ENCODE measurements at places on chromosomes 1 and 21.

GRCh38 chr1:48784301-48784700 is 7.6 kb upstream of the BEND5 start:
- DNase-seq: no peak

- no peak for DNase-seq
Observed at GRCh38 chr21:44494956-44495355, 39.6 kb downstream of the LRRC3 start.

DNA sequence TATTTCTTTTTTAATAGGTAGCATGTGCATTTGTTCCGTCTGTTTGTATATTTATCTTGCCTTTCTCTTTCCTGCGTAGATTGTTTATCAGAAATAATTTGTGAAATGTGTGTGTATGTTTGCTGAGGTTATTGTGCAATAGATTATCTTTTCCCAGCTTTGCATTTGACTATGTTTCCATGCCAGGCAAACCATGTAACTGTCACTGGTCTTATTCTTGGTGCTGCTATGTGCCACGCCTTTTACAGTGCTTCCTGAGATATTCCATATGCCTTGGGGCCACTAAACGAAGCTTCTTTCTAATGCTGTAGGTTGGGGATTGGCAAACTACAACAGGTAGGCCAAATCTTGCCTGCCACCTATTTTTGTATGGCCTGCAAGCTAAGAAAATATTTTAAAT is 598.8 kb downstream of the PLPP3 start:
- DNase-seq: no peak

DNA sequence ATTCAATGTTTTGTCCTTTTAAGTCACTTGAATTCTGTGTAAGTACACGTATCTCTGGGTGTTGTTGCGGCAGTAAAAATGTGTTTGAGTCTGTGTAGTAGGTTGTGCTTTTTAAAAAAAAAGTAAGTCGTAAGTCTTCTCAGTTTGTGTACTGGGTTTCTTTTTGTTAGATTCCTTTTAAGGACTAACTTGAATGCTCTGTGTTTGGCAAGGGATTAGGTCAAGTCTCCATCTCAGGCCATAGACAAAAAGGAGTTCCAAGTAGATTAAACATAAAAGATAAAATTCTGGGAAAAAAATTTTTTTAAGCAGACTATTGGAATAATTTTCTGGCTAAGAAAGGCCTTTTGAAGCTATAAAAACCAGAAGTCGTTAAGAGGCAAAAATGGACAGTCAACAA is 113.1 kb downstream of the ATP5PO start:
- no peak for DNase-seq

- DNase-seq: no peak
Observed at GRCh38 chr1:196183941-196184340, 424.3 kb downstream of the KCNT2 start.

- peak; percentile 97 for DNase-seq
Observed at GRCh38 chr1:154936555-154937084, at the start of gene PMVK. Gene PMVK (minus strand): TSS chr1:154936719. CDS start chr1:154936685, 34 bp downstream.

DNA sequence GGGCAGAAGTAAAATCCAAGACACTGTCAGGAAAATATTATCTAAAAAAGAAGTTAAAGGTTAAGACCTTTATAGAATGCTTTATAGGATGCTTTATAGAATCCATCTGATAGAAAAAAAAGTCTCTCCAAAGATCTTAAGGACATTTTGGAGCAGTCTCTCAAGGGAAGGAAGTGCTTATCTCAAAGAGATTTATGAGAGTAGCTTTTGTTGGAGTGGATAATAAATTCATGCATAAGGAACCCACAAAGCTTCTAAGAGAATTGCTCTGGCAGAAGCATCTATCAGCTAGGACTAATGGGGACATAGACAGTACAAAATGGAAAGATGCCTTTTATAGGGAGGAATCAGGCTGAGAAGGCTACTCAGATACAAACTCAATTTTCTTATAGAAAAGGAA is 12.9 kb upstream of the CAP1 start:
- DNase-seq: no peak

DNA sequence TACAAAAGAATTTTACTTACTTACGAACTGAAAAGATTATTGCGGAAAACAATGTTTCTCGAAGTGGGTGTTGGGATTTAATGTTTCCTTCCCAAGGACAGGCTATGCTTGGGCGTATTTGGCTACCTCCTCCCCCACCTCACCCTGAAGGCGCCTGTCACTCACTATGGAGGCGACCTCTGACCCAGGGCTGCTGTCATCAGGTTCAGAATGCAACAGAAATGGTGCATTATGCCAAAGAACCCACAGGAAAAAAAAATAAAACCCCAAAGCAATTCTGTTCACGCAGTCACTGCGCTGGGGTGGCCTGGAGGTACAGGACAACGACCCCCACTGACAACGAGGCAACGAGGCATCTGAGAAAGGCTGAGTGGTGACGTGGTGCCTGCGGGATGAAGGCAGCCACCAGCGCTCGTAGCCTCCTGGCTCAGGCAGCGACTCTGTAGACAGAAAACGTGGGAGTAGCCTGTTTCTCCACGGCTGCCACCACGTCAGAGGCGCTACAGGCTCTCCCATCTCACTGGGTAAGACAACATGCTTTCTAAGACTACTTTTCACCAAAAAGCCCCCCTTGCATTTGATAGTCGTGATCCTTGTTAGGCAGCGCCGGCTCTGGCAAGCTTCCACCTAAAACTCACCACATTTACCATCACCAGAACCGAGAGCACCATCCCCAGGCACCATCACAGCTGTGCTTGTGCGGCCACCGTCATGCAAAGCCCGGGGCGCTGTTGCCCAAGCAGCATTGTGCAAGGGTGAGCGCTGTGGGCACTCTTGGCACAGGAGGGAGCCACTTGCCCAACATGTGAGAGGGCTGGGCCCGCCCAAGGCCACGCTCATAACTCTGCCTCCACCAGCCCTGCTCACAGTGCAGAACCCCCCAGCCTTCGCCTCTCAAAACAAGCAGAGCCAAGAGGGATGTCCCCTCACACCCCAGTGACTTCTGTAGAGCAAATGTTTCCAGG is 14.3 kb downstream of the NADK start:
- DNase-seq: no peak

DNA sequence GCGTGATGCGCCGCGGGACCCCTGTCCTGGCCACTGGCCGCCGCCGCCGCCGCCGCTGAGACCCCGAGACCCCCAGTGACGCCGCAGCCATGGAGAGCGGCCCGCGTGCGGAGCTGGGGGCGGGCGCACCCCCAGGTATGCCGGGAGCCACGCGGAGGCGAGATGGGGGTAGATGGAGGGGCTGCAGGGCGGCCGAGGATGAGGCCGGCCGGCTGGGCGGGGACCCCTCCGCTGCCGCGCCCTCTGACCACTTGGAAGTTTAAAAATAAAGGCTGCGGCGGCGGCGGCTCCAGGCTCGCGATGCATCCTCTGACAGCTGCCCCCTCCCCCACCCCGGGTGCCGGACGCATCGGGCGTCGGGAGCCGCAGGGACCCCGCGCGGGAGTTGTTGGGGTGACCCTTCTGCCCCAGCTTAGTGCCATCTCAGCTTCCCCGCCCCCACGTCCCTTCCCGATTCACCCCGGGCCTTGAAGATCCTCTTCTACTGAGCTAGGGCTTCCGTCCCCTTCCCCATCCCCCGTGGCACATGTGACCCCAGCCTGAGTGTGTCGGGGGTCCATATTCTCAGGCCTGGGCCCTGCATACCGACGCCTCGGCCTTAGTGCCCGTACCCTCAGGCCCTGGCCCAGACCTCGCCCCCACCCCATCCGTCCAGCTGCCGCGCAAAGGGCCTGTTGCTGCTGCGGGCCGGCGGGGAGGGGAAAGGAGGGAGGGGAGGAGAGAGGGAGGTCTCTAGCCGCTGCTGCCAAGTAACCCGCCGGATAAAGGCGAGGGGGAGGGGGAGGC is 562 bp downstream of the MAP7D1 start:
- peak; percentile 72 for DNase-seq

GRCh38 chr1:107262467-107263286 is 121.8 kb downstream of the NTNG1 start:
- no peak for DNase-seq

DNA sequence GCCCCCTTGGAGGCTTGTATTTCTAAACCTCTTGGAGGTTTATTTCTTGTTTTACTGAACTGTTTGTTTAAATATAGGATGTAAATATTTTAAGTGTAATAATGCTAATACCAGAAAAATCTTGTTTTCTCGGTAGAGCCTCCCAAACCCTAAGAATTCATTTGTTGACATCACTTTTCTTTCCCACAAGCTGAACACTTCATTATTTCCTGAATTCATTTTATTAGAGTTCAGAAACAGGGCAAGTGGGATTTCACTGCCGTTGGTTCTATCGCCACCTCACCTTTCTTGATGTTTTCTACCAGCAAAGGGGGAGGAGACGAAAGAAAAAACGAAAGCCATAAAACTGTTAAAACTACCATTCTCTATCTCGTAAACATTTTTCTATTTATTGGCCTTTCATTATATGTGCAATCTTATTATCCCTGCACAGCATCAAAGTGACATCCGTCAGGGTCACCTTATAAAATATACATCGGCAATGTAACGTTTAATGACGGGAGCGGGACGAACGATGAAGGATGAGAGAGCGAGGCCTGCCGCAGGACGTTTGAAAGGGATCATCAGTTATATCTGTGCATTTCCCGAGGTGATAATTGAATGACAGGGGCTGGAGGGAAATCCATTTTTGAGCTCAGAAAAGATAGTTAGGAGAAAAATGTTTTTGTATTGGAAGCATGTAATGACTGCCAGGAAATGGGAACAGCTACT is 59.5 kb downstream of the SLC45A1 start:
- DNase-seq: no peak

- no peak for DNase-seq
Observed at GRCh38 chr1:25021591-25022215, 91.6 kb upstream of the RUNX3 start.

DNA sequence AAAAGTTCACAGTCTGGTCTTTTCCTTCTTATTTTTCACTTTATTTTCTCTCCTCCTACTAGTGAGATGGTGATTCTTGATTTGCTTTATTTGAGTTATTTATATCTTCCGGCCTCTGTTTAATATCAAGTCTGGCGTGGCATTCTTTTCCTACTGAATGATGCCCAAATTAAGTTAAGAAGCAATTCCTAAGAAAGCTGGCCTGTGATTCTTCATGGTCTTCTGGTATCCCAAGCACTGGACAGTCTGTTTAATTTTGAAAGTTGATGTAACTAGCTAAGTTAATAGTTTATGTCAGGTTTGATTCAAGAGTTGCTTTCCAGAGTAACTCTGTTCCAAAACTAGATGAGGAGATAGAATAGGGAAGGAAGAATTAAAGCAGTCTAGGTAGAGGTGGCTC is 9.2 kb upstream of the ENAH start:
- DNase-seq: no peak

GRCh38 chr1:183807549-183808168 is 2.7 kb downstream of the RGL1 start:
- DNase-seq: no peak

- no peak for DNase-seq
Observed at GRCh38 chr1:151891512-151891911, 17.8 kb downstream of the THEM4 start.

GRCh38 chr1:15950763-15951295 is 25.1 kb downstream of the ZBTB17 start:
- DNase-seq: peak; percentile 84

- no peak for DNase-seq
Observed at GRCh38 chr1:205257735-205258134, 30.0 kb downstream of the TMCC2 start.

GRCh38 chr1:42469727-42470126 is 6.6 kb downstream of the CCDC30 start:
- DNase-seq: no peak

DNA sequence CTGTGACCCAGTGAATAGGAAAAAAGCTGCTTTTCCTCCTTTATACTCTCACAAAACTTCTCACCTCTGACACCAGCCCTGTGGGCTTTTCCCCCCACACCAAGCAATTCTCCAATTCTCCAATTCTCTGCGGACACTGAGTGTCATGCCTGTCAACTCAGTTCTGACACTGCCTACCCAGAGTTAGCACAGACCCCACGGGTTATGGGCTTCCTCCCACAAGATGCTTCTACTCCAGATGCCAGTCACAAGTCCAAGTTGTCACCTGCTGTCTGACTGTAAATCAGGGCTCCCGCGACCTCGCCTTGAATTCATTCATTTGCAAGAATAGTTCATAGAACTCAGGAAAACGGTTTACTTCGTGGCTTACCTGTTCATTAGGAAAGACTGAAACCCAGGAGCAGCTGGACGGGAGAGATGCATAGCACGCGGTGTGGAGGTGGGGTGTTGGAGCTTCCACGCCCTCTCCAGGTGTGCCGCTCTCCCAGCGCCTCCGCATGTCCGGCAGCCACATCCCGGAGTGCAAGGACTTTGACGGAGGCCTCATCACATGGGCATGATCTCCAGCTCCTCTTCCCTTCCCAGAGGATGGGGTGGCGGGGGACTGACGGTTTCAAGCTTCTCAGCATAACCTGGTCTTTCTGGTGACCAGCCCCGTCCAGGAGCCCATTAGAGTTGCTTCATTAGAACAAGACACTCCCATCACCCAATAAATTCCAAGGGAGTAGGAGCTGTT is 154.7 kb downstream of the PGBD5 start:
- no peak for DNase-seq

DNA sequence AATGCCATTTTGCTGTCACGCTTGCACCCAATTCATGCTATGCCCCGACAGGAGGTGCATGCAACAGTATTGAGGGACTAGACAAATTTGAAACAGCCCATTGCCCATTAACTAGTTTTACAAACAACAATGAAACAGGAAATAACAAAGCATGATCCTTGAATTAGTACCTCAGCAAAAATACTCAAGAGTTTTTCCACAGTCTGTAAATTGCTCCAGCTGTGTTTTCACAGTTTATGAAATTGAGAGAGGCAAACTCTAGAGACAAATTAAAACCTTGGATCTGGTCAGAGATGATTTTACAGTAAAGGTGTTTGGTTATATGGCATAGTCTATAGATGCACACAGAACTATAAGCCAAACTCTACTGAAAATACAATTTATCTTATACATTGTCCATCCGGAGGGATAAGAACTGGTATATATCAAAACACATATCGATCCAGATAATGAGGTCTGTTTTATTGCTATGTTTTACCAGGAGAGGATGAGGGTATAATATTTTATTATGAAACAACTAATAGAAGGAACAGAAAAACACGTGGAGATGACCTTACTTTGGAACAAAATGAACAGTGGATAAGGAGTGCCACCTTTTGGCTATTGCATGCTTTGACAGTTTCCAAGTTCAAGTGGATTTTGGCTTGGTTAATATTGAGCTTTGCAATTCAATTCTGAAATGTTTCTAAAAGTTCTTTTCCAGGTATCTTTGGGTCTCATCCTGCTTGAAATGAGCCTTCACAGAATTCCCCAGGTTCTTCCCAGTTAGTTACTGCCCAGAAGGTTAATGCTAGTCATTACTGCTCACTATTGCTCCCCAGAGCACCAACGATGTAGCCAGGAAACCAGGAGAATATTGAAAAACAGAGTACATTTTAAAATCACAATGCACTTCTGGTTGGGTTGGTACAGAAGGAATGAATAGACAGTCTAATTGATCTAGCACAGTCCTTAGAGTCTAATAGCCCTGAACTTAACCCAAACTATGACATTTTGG is 45.7 kb downstream of the ZC3H11B start:
- no peak for DNase-seq

- DNase-seq: peak; percentile 12
Observed at GRCh38 chr1:38991638-38992411, 749 bp downstream of the AKIRIN1 start.

Data from stimulated activated CD4-positive, alpha-beta T cell treated with anti-CD3 and anti-CD28 coated beads, Interleukin-2, amount 100 ng/mL, for 24 hours (primary cell).